Activated CD4-positive, alpha-beta T cell treated with anti-CD3 and anti-CD28 coated beads, Interleukin-2, Interleukin-4, amounts not matched to agents 100 ng/mL and 50 ng/mL, durations not matched to agents 16 hours and 8 hours (primary cell): ENCODE measurements at places on chromosomes 6 and 20.
A peak's percentile ranks its signal among the peaks of the same experiment; 100 is the strongest.

GRCh38 chr20:63013207-63013606 is 6.4 kb upstream of the BHLHE23 start:
- no peak for DNase-seq

GRCh38 chr6:95846652-95847051 is 169.1 kb upstream of the FUT9 start:
- no peak for DNase-seq

DNA sequence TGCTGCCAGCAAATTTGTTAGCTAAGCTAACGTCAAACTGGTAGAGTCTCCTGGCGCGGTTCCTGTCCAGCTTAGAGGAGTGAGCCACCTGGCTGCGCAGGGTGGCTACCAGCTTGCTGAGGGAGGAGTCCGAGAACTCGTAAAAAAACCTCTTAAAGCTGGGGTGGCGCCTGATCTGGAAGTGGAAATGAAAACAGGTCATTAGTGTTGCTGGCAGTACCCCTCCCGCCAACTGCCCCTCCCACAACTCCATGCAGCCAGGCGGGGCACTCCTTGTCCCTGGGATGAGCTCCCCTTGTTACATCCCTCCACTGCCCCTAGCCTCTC is 17.3 kb downstream of the BNIP5 start:
- DNase-seq = no peak

DNA sequence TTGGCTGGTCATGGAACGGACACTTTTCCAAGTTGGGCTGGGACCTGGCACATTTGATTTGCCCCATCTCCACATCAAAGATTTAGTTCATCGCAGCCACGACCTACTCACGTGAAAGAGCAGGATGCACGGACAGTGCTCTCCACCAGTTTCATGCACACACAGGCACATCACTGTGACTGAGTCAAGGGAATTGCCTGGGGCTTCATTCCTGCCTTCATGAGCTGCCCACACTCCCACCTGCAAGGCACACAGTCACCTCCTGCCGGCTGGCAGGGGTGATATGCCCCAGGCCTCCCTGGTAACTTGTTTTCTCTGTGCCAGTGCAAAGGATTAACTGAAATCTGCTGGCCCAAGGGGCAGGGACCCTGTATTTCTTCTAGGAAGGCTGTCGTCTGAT is 23.3 kb upstream of the CST1 start:
- no peak for DNase-seq

GRCh38 chr6:122730775-122731386 is 48.6 kb upstream of the FABP7 start:
- DNase-seq = peak; percentile 30

DNA sequence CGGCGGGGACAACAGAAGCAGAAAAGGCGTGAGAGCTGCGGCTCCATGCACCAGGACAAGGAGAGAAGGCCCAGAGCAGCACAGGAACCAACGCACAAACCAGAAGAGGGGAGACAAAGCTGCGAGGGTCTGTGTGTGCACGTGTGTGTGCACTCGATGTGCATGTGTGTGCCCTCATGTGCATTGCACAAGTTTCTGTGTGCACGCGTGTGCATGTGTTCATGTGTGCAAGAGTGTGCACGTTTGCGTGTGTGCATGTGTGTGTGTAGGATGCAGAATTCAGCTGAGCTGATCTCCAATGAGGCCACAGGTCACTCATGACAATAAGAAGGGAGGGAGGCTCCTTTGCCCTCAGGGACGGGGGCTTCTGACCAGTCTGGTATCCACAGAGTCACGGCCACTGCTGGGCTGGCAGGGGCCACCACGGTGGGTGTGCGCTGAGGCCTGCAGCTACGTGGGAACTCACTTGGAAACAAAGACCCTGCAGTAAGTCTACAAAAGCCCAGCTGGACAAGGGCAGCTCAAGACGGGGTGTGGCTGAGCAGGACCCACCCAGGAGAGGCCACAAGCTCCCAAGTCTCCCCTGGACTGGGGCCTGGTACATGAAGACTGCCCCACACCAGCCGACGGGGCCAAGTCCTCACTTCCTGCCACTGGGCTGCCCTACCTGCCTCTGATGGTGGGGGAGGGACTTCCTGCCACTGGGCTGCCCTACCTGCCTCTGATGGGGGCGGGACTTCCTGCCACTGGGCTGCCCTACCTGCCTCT is 48.1 kb upstream of the CHRNA4 start:
- no peak for DNase-seq

DNA sequence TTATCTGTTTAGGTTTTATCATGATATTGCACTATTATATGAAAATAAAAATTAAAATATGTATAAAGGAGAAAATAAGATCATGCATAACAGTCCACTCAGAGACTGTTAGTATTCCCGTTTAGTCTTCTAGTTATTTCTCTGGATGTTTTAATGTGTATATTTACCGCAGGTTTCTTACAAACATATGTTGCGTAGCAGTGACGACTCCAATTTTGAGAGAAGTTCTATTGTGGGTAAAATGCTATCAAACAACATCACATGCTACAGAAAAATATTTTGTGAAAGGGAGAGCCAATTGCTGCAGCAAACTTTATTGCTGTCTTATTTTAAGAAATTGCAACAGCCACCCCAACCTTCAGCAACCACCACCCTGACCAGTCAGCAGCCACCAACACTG is 72.4 kb upstream of the NXT1 start:
- DNase-seq = no peak
